ENCODE measurements at places on chromosomes 12 and 14. TPM values are rescaled to one million over a fixed set of nuclear protein-coding genes. Genes with fewer than 3 reads are reported as not detected.

CYP46A1 gene
- 0.59 TPM for total RNA-seq

- H3K4me1 ChIP-seq = no peaks in the 10 kb centered on the region
- H3K27me3 ChIP-seq = peaks cover 8% of the 10 kb centered on the region
- no peaks in the 10 kb centered on the region for H3K36me3 ChIP-seq
- no peak overlapping the region for H3K4me3 ChIP-seq
- no peak for DNase-seq
Measured at GRCh38 chr14:97219431-97220017, 422.3 kb downstream of the VRK1 start.

DNA sequence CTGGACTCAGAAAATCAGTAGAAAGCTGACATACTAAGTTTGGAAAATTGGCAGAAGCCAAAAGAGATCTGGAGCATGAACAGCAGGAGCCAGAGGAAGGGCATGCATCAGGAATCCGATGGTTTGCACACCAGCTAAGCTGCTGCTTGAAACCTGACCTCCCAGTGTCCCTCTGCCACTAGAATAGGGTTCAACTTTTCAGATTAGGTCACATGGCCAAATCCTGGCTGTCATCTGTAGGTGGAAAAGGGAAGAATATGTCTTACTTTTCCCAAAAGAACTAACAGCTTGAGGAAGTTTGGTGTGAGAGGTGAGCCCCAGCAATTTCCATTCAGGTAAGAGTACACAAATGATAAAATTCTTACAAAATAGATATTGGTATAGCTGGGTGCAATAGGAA lies 732.6 kb downstream of the RERGL start:
- DNase-seq = no peak
- no peak overlapping the region for H3K27ac ChIP-seq
- H3K4me1 ChIP-seq = no peaks in the 10 kb centered on the region
- H3K4me3 ChIP-seq = no peak overlapping the region
- H3K27me3 ChIP-seq = no peaks in the 10 kb centered on the region

DNA sequence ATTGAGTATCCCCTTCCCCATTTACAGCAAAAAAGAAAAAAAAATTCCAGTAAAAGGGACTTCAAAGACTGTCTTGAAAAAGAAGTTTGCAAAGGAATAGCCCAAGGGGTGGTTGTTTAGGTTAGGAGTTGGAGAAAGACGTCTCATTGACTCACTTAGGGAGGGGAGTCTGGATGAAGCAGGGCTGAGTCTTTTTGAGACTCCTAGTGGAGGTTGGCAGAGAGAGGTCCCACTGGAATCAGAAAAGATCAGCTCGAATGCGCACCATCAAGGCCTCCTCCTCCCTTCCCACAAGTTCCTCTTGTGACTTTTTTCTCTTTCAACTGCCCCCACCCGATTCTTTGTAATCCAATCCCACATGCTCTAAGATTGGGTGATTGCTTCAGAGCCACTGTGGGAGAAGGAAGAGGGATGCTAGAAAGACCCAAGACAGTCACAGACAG lies 1.9 kb downstream of the ARHGEF40 start:
- H3K27ac ChIP-seq = peak overlapping the region; percentile 91
- H3K4me1 ChIP-seq = peaks cover 35% of the 10 kb centered on the region
- peak overlapping the region; percentile 76 for H3K4me3 ChIP-seq
- peak; percentile 99 for DNase-seq
- H3K36me3 ChIP-seq = peaks cover 37% of the 10 kb centered on the region

- no peaks in the 10 kb centered on the region for H3K36me3 ChIP-seq
- no peak overlapping the region for H3K27ac ChIP-seq
- DNase-seq = no peak
- no peaks in the 10 kb centered on the region for H3K4me1 ChIP-seq
Measured at GRCh38 chr14:29037411-29037810, 270.8 kb downstream of the FOXG1 start.

- H3K27ac ChIP-seq = peak overlapping the region; percentile 97
- H3K27me3 ChIP-seq = no peaks in the 10 kb centered on the region
- H3K36me3 ChIP-seq = peaks cover 15% of the 10 kb centered on the region
- DNase-seq = no peak
Measured at GRCh38 chr14:52706286-52706685, 714 bp upstream of the PSMC6 start.

- no peak overlapping the region for H3K27ac ChIP-seq
- H3K27me3 ChIP-seq = no peaks in the 10 kb centered on the region
- H3K4me1 ChIP-seq = peaks cover 53% of the 10 kb centered on the region
- no peak for DNase-seq
Measured at GRCh38 chr14:52349731-52350130, 35.6 kb downstream of the PTGER2 start.

Data from osteoblast (primary cell).